Foreskin keratinocyte (primary cell): ENCODE measurements at places on chromosomes 2 and 18.

- DNase-seq, result no peak
These were observed 71.4 kb downstream of the PLCL1 start for GRCh38 chr2:197875763-197876162.

DNA sequence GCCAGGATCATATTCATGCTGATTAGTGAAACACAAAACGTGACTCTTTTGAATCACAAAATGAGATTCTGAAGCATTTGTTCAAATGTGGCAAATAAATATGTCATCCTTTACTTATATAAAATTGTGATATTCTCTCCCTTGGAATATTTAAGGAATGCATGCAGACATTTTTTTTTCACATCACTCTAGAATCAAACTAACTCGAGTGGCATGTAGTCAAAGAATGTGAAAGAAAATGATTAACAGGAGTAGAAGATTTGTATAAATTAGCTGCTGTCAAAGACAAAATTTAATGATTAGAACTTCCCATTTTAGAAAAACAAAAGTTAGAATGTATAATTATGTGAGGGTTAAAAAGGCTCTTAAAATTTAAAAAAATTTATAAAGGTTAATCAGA lies 721.0 kb upstream of the FAM98A start:
- DNase-seq, result no peak

- DNase-seq, result no peak
These were observed 29.8 kb downstream of the TOGARAM2 start for GRCh38 chr2:29010946-29011345.

- DNase-seq, result no peak
These were observed 47.5 kb downstream of the NBEAL1 start for GRCh38 chr2:203062126-203062525.

- DNase-seq, result no peak
These were observed 17.0 kb upstream of the MTCL1 start for GRCh38 chr18:8688216-8688800.

DNA sequence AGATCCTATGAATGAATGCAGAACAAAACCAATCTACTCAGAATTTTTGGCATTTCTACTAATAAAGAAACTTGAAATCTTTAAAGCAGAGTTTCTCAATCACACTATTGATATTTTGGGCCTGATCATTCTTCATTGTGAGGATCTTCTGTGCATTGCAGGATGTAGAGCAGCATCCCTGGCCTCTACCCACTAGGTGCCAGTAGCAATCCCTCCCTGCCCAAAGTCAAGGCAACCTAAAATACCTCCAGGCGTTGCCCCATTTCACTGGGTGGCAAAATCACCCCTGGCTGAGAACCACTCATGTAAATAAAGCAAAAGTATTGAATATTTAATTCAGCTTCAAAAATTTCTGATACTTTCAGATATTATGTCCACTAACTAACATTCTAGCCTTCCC lies 213.0 kb downstream of the SP3 start:
- no peak for DNase-seq

- DNase-seq, result peak; percentile 85
These were observed 61.7 kb downstream of the MAP4K4 start for GRCh38 chr2:101759162-101759561.

GRCh38 chr2:61380056-61380881 lies 90.6 kb downstream of the USP34 start:
- no peak for DNase-seq

GRCh38 chr2:178796079-178796677 lies 11.0 kb downstream of the TTN start:
- peak; percentile 23 for DNase-seq

DNA sequence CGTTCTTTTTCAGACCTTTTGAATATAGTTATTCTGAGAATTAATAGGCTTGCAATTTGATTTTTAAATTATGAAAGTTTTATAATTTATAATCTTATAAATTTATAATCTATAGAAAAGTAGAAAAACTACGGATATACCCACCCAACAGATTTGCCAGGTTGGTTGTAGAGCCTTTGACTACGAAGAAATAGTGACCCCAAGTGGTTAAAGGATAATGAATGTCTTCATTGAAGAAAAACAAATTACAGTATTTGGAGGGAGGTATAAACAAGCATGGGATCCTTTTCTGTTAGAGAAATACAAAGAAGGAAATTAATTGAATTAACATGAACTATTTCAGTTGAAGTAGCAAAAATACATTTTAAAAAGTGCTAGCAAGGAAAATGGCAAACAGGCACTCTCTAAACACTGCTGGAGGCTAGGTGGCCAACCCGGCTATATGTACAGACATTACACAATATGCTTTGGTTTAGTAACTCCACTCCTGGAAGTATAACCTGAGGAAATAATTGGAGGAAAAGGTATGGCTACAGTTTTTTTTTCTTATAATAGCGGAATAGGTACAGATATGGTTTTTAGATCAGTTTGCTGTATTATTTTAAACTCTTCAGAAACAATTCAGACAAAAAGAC lies 110.9 kb downstream of the MIB1 start:
- DNase-seq, result no peak
